Caki2 (cell line): ENCODE measurements at places on chromosomes 6 and 20. TPM values are rescaled to one million over a fixed set of nuclear protein-coding genes. Genes with fewer than 3 reads are reported as not detected.
A peak's percentile ranks its signal among the peaks of the same experiment; 100 is the strongest.

DNA sequence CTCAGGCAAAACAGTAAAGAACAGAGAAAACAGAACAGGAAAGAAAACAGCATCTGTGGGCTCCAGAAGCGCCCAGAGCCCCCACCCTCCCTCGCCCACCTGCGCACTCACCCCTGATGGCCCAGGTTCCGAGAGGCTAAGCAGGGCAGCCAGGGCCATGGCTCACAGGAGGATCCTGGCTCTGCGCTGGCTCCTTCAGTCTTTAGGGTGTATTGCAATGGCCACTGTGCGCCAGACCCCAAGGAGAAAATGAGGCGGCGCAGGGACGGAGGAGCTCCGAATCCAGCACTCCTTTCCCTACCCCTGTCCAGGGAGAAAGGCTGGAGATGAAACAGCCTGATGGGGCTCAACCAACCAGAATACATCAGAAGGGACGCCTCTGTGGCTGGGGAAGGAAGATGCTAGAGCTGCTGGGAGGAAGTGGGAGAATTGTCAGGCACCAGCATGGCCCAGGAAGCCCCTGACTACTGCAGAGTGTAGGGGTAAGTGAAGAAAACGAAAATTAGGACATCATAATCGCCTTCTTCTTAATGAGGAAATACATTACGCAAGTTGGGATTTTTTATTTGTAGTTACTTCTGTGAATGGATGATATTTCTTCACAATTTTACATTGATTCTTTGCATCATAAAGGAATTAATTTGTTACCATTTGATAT lies 49.0 kb downstream of the COL11A2 start:
- no peak for DNase-seq

GRCh38 chr6:105080279-105080678 lies 99.5 kb downstream of the POPDC3 start:
- DNase-seq, result no peak

GRCh38 chr6:72084992-72085569 lies 198.7 kb downstream of the RIMS1 start:
- DNase-seq, result peak; percentile 6

DNA sequence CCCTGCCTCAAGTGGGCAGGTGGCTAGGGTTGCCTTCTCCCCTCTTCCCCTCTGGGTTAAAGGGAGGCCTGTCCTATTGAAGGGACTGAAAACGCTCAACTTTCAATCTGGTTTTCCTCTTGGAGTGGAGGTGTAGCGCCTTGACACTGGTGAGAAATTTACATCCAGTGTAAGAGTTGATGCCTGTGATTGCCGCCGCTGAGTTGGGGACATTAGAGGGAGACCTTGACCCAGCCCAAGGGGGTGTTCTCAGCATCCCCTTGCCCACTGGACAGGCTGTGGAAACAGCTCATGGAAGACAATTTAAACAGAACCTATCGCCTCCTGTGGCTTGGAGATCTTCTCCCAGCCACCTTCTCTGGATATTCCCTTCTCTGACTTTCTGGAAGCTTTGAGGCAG lies 61.6 kb downstream of the SLC24A3 start:
- no peak for DNase-seq

- no peak for DNase-seq
Observed at GRCh38 chr6:1535295-1535694, 74.4 kb upstream of the FOXC1 start.

DNA sequence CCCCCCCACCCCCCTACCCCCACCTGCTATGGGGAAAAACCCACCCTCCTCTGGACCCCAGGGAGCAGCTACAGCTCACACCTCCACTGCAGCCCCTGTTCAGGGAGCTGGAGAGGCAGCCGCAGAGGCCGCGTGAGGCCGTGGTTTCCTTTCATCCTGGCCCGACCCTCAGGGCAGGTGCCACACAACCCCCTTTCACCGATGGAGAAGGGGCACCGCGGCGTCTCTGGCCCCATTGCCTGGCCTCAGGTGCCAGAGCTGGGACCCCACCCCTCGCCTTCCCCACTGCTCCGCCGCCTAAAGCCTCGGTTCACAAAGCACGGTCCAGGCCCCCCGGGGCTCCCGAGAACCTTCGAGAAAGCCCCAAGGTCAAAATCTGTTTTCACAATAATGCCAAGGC lies 11.8 kb upstream of the KCNQ2 start:
- DNase-seq, result no peak

The CCDC170 gene
- total RNA-seq, result not detected in 2 replicates

The ZNF334 gene
- total RNA-seq, result 0.24 TPM in 1 of 2 replicates, not detected in the other

The EGFL8 gene
- total RNA-seq, result 1.5 and 3.6 TPM in 2 replicates

The RHAG gene
- total RNA-seq, result not detected in 2 replicates

The GPR63 gene
- 0.37 and 0.46 TPM in 2 replicates for total RNA-seq
